ENCODE measurements at places on chromosomes 1 and 21. TPM values are rescaled to one million over a fixed set of nuclear protein-coding genes. Genes with fewer than 3 reads are reported as not detected.

Gene GNAT2
- total RNA-seq, result 0.33 TPM

Gene DTL
- 2.0 TPM for total RNA-seq

Gene RGS8
- not detected for total RNA-seq

Gene ZNF436
- total RNA-seq, result 16.0 TPM

Gene SPRR5
- total RNA-seq, result not detected

Gene TTC39A
- total RNA-seq, result 2.0 TPM

Gene CHRM3
- total RNA-seq, result 0.03 TPM

Gene PHC2
- total RNA-seq, result 89.9 TPM

Gene C1orf87
- not detected for total RNA-seq

Gene EPHA2
- 76.8 TPM for total RNA-seq

Gene FMN2
- total RNA-seq, result 21.0 TPM

Gene CYP4X1
- total RNA-seq, result 1.2 TPM

Gene CTSS
- total RNA-seq, result 3.2 TPM

Gene RIPPLY3
- not detected for total RNA-seq

Gene SLC30A10
- 0.07 TPM for total RNA-seq

Gene DMBX1
- not detected for total RNA-seq

Gene TIAM1
- total RNA-seq, result 2.8 TPM

Gene CD52
- total RNA-seq, result not detected

Gene HFM1
- 0.20 TPM for total RNA-seq

Gene MMEL1
- not detected for total RNA-seq

Gene LORICRIN
- total RNA-seq, result not detected

Gene DYNLT5
- total RNA-seq, result 0.65 TPM

Gene LRRN2
- total RNA-seq, result not detected

Gene THEM5
- not detected for total RNA-seq

Gene CCDC18
- total RNA-seq, result 5.1 TPM

Gene LRRC39
- 0.56 TPM for total RNA-seq

Gene EVA1C
- 8.5 TPM for total RNA-seq

Gene CR1
- not detected for total RNA-seq

Gene NVL
- total RNA-seq, result 16.3 TPM

Gene S100A4
- total RNA-seq, result 41.0 TPM

Gene REG4
- not detected for total RNA-seq

Gene TBX15
- 2.9 TPM for total RNA-seq

Gene LRRC3
- 0.26 TPM for total RNA-seq

Gene ABL2
- 41.3 TPM for total RNA-seq

Gene BMP8A
- 0.33 TPM for total RNA-seq

Gene NR1I3
- not detected for total RNA-seq

Gene OLIG2
- total RNA-seq, result not detected

Gene DIO1
- total RNA-seq, result not detected

Gene PPFIA4
- total RNA-seq, result 32.2 TPM
